ENCODE measurements at places on chromosomes 7 and 10.
A peak's percentile ranks its signal among the peaks of the same experiment; 100 is the strongest.

- DNase-seq, result no peak
Observed at GRCh38 chr10:57754803-57755202, 512.9 kb downstream of the IPMK start.

DNA sequence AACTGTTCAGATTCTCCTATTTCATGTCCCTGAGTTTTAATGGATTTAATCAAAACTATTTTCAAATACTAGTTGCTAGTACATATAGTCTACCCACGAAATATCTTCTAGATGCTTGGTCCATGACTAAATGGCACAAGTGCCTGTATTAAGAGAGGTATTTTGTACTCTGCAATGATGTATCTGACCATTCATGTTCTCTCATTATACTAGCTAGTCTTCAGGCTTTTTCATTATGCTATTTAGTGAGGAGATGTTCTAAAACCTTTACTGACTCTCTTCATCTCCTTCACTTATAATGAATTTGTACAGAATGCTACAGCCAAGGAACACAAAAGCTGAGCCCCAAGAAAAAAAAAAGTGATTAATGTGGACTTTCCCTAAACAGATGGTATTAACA lies 222.5 kb downstream of the AHR start:
- no peak for DNase-seq

DNA sequence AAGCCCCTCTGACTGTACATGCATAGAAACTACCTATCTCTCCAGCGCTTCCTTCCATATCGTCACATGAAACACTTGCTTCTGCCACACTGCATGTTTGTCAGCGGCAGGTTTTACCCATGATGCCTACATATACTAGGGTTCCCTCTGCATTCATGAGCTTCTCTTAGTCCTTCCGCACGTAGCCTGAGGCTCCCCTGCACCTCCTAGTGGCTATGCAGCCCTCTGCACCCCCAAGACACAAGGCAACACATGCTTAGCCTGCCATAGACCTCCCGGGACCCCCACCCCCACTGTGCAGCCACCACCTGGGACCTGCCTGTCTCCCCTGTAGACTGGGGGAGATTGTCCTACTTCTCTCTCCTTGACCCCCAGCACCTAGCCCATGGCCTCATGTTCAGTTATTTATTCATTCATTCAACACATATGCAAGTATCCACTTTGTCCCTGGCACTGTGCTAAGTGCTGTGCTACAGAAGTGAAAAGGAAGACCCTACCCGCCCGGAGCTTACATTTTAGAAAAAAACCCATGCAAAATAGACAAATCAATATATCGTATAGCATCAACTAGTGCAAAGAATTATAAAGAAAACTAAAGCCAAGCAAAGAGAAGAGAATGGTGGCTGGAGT lies 23.5 kb downstream of the TMEM273 start:
- DNase-seq, result peak; percentile 13

DNA sequence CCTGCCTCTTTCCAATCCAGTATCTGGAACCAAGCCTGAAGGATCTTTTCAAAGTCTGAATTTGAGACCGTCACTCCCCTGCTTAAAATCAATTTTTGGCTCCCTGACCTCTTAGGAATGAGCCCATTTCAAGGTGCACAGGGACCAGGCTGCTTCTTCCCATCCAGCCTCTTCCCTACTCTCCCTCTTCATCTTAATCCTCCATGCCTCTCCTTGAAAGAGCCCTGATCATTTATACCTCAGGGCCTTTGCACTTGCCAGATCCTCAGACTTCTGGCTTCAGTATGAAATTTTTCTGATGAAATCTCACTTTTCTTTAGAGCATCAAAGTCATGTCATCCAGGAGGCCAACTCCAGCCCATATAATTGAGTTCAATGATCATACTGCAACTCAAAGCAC lies 399.5 kb upstream of the CELF2 start:
- DNase-seq, result no peak

GRCh38 chr10:35097510-35097909 lies 7.4 kb upstream of the CUL2 start:
- no peak for DNase-seq

GRCh38 chr10:124928545-124928944 lies 13.4 kb upstream of the ZRANB1 start:
- no peak for DNase-seq

DNA sequence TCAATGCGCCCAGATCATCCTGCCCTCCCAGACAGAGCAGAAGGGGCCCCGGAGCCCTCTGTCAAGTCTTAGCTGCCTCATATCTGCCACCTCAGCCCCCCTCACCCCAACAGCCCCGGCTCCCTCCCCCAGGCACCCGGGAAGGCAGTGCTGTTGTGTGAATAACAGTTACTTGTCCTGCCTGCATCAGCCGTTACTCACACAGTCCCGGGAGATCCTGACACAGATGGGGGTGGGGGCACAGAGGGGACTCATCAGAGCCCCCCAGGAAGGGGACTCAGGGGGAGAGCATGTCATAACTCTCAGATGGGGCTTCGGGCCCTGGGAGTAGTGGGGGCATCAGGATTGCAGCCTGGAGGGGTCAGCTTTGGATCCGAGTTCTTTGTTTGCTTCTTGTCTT lies 12.4 kb upstream of the SERPINE1 start:
- DNase-seq, result no peak

DNA sequence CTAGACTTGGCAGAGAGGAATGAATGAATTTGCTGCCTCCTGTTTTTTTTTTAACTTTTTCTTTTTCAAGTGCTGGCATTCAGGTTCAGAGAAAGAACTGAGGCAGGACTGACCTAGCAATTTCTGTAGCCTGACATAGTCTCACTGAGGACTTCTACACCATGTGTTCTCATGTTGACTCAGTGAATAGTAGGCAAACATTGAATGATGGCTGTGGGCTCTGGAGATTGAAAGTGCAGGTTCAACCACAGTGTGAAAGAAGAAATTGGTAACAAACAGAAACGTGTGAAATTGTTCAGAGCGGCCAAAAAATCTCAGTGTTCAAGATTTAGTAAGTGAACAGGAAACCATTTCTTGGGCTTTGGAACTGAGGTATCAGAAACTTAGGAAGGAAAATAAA lies 322.4 kb upstream of the GHITM start:
- DNase-seq, result peak; percentile 24

DNA sequence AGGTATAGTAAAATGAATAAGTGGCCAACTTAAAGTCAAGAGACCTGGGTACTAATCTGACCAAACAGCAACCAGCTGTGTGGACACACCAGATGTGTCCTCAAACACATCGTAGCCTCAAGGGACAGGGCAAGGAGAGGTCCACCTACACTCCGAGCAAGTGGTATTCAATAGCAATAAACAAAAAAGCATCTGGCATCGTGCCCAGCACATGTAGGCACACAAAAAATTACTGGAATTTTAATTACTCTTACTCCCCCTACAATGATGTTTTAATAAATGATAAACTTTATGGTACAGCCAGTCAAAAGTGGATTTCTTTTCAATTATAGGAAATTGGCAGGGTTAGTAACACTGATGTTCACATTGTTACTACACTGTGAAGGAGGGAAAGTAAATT lies 3.5 kb upstream of the RGS10 start:
- peak; percentile 74 for DNase-seq

GRCh38 chr10:14102056-14102455 lies 228.7 kb downstream of the FRMD4A start:
- DNase-seq, result no peak

GRCh38 chr7:158266817-158267741 lies 320.5 kb downstream of the PTPRN2 start:
- DNase-seq, result no peak

DNA sequence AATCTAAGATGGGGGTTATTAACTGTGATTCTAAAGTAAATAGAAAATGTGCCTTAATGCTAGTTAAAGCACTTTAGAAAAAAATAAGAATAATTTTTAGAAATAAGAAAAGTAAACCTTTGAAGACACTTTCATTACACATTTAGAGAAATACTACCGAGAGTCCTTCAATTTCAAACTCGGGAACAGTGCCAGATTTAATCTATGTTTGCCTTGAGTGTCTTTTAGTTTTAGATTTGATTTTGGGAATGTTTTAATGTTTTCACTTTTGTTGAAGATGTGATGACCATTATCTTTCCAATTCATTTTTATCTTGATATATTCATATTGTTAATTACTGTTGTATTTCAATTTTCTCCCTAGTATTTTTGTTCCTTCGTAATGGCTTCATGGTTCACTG lies 592.7 kb upstream of the MGMT start:
- no peak for DNase-seq

GRCh38 chr7:27205325-27206280 lies 5.7 kb upstream of the HOXA13 start:
- peak; percentile 58 for DNase-seq

DNA sequence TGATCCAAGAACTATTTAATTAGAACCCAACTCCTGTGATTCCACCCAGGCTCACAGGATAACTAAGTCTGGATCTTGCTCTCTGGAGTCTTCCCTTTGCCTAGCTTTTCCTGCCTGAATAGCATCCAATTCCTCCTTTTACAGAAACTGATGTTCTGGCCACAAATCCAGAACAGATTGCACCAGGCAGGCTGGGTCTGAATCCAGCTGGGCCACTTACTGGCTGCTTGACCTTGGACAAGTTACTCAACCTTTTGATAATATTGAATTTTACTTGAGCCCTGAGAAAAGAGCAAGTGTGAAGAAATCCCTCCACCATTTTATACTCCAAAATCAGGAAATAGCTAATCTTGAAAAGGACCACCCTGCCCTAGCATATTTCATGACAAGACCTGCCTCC lies 55.5 kb upstream of the SLC35G1 start:
- DNase-seq, result no peak

- no peak for DNase-seq
Observed at GRCh38 chr7:90461219-90461618, 8.2 kb upstream of the PTTG1IP2 start.

DNA sequence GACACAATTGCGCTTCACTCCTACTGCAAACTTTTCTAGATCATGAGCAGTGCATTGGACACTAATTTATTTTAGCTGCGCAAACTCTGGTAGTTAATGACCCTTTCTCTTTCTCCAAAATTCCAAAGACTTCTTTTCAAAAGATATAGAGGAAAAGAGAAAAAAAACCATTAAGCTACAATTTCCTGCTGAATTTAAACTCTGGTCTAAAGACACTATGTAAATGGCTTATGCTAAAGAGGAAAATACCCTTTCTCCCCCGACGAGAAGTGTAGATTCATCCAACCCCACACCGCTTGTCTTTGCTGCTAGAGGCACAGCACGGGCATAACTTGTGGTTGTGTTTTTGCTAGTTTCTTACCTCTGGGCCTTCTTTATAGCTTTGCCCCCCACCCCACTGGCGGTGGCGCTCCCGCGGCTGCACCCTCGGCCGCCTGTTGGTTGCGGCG lies 84.1 kb downstream of the SNX10 start:
- DNase-seq, result peak; percentile 95

- no peak for DNase-seq
Observed at GRCh38 chr10:42776681-42777080, 5.9 kb upstream of the BMS1 start.

- DNase-seq, result peak; percentile 37
Observed at GRCh38 chr7:112185005-112185834, 21.0 kb downstream of the DOCK4 start.

DNA sequence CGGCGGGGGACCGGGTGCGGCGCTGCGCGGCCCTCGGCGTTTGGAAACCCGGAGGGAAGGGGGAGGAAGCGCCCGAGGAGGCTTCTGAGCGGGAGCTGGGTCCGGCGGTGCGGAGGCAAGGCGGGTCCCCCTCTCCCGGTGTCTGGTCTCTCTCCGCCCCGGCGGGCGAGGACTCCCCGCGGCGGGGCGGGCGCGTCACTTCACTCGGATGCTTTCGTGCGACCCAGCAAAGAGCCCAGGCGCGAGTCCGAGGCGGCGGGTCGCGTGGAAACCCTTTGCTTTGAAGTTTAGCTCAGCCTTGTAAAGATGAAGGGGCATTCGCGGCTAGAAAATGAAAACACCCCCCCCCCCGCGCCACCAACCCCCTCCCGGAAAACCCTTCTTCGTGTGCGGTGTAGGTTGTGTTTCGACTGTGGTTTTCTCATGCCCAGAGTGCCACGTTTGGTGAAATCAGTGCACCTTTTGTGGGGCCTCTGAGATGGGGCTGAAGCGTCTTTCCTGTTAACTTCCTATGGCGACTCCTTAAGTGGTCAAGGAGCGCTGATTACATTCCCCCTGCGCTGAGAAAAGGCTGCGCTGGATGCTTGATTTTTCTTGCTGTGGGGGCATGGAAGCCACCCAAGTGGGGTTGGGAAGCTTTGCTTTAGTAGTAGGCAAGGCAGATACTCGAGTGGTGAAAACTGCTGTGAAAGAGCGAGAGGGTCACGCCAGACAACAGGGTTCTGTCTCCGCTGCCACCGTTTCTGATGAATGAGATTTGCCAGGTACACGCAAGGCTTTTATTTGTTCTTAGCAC lies 876 bp downstream of the GNAI1 start:
- peak; percentile 87 for DNase-seq

DNA sequence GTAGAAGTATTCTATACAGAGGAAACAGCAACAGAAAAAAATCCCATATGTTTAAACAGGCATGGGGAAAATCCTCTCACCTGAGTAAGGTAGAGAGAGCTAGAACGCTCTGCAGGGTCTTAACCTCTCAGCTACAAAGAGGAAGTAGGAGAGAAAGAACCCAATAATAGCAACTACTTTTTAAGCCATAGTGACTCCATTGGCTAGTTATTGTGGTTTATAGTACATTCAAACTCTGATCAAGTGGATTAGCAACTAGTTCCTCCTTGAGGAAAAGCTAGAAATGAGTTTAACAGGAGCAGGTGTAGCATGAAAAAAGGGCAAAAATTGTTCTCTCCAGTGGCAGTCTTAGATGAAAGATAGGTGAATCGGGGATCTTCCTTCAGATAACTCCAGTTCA lies 89.7 kb downstream of the HGF start:
- DNase-seq, result no peak

DNA sequence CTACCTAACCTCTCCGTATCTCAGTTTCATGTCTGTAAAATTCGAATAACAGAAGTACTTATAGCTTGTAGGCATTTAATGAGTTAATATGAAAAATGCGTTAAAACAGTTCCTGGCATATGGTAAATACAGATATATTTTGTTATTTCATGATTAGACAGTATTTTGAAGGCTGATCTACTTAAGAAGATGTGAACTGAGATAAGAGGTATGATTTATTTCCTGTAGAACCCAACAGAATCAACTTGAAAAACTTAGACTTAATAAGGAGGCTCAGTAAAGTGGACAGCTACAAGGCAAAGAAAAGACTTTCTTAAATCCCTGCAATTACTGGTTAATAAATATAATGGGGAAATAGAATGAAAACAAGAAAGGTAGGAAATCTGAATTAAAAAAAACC lies 103.3 kb downstream of the FANK1 start:
- DNase-seq, result no peak

DNA sequence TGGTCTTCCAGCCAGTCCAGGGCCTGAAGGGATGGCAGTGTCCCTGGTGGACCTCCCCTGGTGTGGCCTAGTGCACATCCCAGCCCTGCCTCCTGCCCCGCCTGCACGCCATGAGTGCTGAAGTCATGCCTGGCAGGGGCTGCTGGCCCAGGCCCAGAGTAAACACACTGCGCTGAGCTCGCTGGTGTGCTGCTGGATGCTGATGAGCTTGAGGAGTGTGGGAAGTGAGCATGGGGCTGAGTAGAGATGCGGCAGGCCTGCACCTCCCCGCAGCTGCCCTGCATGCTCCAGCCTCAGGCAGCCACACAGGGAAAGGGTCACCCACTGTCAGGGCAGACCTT lies 43.2 kb downstream of the HTRA1 start:
- DNase-seq, result peak; percentile 90

- DNase-seq, result no peak
Observed at GRCh38 chr7:6385909-6386560, 61.7 kb downstream of the DAGLB start.

All from NCI-H69 (cell line).